ENCODE measurements at places on chromosomes 6 and 20.

- peaks cover 53% of the 10 kb centered on the region for H3K4me1 ChIP-seq
- DNase-seq, result no peak
- H3K27ac ChIP-seq, result no peak overlapping the region
- peaks cover 8% of the 10 kb centered on the region for H3K27me3 ChIP-seq
These were observed 44.9 kb downstream of the VEGFA start for GRCh38 chr6:43814865-43815264.

DNA sequence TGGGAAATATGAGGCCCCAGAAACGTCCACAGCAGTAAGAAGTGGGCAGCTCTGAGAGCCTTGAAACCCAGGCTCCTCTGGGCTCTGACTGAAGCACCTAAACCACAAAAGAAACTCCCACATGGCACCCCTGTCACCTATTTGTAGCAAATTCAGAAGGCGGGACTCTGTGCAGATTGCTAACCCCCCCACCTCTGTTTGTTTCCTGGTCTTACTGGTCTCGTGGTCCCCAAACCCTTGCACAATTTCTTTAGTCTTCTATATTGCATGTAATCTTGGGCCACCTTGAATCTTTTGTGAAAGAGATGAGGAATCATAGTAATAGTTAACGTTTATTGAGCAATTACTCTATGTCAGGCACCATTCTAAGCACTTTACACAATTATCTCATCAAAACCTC lies 154.3 kb downstream of the PREX1 start:
- no peak for DNase-seq
- H3K4me3 ChIP-seq, result no peak overlapping the region
- H3K27ac ChIP-seq, result peak overlapping the region; percentile 37
- peaks cover 56% of the 10 kb centered on the region for H3K4me1 ChIP-seq
- peaks cover 47% of the 10 kb centered on the region for H3K27me3 ChIP-seq

DNA sequence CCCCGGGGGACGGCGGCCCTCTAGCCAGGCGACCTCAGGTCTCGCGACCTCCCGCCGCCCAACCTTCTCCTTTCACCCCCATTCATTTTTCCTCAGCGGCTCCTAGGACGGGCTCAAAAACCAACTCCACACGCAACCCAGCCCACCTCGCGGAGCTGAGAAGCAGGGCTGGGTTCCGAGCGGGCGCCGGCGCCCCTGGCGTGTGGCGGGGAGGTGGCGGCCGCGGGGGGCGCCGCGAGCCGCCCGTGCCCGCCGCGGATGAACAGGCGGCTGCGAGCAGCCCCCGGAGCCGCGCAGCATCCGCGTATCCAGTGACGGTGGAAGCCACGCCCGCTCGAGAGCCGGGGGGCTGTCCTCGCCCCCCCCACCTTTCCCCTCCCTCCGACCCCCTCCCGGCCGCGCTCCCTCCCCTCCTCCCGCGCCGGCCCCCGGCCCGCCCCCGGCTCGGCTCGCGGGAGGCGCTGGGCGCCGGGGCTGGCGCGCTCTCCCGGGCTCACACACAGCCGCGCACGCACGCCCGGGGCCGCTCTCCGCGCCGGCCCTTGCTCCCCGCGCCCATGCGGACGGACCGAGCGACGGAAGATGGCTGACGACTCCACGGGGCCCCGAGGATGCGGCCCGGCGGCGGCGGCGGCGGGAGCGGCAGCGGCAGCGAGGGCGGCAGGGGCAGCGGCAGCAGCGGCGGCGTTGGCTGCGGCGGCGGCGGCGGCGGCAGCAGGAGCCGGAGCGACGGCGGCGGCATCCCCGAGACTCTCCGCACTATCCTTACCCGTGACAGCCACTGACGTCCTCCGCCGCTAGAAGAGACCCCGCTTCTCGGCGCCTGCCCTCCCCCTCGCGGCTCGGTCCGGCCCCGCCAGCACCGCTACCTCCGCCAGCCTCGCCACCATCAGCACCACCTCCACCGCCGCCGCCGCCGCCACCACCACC lies at the start of gene SOBP:
TSS of gene SOBP (plus strand) at position 482 of the 930 bp plus-strand sequence. CDS start 500 bp downstream, outside the sequence.
- H3K27me3 ChIP-seq, result peaks cover 28% of the 10 kb centered on the region
- peak within 1 kb of the TSS; percentile 45 for H3K27ac ChIP-seq
- peaks cover 16% of the 10 kb centered on the region for H3K4me1 ChIP-seq
- DNase-seq, result peak; percentile 28
- no peaks in the 10 kb centered on the region for H3K36me3 ChIP-seq

DNA sequence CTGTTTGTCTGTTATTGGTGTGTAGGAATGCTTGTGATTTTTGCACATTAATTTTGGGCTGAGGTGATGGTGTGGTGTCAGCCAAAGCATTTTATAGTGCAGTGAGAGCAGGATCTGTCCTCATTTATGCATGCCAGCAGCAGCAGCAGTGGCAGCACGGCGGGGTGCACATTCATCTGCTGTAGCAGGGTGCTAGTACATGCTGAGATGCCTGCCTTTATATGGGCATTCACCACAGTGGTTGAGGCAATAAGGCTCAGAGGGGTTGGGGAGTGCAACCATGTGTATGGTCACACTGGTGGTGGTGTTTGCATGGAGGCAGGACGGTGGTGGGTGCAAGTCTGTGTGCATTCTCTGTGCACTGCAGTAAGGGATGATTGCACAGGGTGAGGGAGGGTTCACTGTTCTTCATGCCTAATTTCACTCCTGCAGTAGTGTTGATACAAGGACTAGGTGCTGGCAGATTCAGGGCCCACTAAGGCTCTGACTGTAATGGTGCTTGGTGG lies 129.3 kb upstream of the SYNCRIP start:
- H3K36me3 ChIP-seq, result no peaks in the 10 kb centered on the region
- no peaks in the 10 kb centered on the region for H3K4me1 ChIP-seq
- H3K27ac ChIP-seq, result no peak overlapping the region
- H3K27me3 ChIP-seq, result peaks cover 7% of the 10 kb centered on the region
- DNase-seq, result no peak

DNA sequence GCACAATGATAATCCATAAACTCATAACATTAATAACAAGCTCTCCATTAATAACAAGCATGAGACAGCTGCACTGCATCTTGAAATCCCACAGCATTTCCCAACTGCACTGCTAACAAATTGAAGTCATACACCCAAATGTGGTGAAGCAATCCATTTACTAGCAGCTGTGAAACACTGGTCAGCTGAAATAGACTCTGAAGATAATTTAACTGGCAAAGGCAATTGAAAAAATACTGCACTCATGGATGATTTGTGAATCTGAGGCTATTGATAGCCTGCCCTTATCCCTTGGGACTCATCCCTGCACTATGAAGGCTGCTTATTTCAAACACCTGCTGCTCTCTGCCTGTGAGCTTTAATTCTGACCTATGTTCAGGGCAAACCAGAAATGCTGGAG lies 49.1 kb upstream of the PLCB1 start:
- H3K4me3 ChIP-seq, result no peak overlapping the region
- no peaks in the 10 kb centered on the region for H3K4me1 ChIP-seq
- peaks cover 8% of the 10 kb centered on the region for H3K27me3 ChIP-seq
- no peak for DNase-seq
- H3K36me3 ChIP-seq, result no peaks in the 10 kb centered on the region

DNA sequence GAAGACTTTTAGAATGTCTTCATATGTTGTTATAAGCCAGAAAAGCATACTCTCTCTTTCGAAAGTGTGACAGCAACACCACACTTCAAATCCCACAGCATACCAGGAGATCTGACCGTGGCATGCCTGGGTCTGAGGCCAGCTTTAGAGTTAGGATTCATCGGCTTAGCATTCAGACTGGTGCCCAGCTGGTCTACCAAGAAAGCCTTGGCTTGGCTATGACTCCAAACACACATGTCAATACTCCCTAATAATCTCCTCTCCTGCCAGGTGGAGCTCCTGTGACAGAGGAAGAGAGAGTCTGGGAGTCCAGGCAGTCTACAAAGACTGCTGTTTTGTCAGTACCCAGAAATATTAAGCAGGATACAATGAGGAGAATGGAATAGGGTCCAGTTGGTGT lies 77.1 kb upstream of the MAN1A1 start:
- no peak for DNase-seq
- H3K4me3 ChIP-seq, result no peak overlapping the region
- H3K27ac ChIP-seq, result no peak overlapping the region
- H3K36me3 ChIP-seq, result no peaks in the 10 kb centered on the region
- no peaks in the 10 kb centered on the region for H3K4me1 ChIP-seq

DNA sequence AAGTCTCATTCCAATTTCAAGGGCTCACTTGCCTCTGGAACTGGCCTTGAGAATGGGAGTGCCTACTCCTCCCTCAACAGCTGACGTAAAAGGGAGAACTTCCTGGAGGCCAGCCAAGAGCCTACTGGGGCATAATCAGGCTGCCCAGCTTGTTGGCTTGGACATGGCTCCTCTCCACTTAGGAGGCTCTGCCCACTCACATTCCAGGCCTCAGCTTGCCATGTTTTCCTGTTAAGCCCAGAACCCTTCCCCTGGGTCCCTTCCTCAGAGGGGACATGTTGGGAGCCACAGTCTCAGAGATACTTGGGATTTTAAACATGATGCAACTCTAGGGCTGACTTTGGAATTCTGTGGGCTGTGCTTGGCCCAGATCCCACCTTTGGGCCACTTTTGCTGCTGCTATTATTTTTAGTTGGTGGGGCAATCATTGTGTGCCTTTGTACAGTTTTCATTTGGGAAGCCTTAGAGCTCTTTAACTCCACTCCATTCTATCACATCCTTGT lies 31.5 kb upstream of the ADTRP start:
- H3K36me3 ChIP-seq, result no peaks in the 10 kb centered on the region
- no peaks in the 10 kb centered on the region for H3K4me1 ChIP-seq
- DNase-seq, result no peak
- H3K4me3 ChIP-seq, result no peak overlapping the region

DNA sequence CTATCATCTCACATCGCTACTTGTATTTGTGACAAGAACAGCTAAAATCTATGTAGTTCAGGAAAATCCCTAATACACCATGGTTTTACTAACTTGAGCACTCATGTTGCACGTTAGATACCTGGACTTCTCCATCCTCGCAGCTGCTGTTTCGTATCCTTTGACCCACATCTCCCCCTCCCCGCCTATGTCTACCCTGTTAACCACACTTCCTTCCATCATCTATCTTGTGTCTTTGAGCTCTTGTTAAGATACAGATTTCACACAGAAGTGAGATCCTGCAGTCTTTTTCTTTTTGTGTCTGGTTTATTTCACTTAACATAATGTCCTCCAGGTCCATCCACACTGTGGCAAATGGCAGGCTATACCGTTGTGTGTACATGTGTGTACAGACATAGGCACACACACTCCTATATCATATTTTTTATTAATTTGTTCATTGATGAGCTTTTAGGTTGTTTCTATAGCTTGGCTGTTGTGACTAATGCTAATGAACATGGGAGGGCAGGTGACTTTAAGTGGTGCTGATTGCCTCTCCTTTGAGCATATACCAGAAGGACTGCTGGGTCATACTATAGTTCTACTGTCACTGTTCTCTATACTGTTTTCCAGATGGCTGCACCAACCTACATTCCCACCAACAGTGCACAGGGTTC lies 117.8 kb downstream of the WDR27 start:
- H3K27ac ChIP-seq, result peak overlapping the region; percentile 78
- DNase-seq, result peak; percentile 43
